ENCODE measurements at places on chromosomes 16 and 17. TPM values are rescaled to one million over a fixed set of nuclear protein-coding genes. Genes with fewer than 3 reads are reported as not detected.
A peak's percentile ranks its signal among the peaks of the same experiment; 100 is the strongest.

The HS3ST3A1 gene
- 0.72 TPM for total RNA-seq

The CFAP97D1 gene
- not detected for total RNA-seq

- DNase-seq: no peak
These were observed at the start of gene IRX3 for GRCh38 chr16:54286366-54287130. TSS of gene IRX3 (minus strand) at chr16:54286787. CDS start at chr16:54286050, 737 bp downstream.

DNA sequence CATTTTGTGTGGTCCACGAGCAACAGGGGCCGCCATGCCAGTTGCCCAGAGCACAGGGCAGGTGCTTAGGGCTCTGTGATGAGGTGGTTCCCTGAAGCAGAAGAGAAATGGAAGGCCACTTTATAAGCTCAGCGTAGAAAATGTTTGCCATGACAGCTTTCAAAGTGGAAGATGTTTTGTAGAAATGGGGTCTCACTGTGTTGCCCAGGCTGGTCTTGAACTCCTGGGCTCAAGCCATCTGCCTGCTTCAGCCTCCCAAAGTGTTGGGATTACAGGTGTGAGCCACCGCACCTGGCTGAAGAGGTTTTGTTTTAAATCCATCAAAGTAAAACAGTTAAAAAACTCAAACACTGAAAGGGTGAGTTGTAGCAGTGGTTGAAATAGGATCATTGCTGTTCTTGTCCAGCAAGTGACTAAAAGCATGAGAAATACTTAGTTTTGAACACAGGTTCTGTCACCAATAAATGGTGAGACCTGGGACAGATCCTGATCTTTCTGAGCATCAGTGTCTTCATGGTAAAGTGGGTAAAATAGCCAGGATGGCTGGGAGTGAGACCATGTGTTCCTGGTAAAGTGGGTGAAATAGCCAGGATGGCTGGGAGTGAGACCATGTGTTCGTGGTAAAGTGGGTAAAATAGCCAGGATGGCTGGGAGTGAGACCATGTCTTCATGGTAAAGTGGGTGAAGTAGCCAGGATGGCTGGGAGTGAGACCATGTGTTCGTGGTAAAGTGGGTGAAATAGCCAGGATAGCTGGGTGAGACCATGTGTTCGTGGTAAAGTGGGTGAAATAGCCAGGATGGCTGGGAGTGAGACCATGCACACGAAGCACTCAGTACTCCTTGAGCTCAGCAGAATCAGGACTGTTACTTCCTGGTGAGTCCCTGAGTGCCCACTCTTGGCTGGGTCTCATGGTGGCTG lies 46.0 kb downstream of the BANP start:
- DNase-seq: no peak

DNA sequence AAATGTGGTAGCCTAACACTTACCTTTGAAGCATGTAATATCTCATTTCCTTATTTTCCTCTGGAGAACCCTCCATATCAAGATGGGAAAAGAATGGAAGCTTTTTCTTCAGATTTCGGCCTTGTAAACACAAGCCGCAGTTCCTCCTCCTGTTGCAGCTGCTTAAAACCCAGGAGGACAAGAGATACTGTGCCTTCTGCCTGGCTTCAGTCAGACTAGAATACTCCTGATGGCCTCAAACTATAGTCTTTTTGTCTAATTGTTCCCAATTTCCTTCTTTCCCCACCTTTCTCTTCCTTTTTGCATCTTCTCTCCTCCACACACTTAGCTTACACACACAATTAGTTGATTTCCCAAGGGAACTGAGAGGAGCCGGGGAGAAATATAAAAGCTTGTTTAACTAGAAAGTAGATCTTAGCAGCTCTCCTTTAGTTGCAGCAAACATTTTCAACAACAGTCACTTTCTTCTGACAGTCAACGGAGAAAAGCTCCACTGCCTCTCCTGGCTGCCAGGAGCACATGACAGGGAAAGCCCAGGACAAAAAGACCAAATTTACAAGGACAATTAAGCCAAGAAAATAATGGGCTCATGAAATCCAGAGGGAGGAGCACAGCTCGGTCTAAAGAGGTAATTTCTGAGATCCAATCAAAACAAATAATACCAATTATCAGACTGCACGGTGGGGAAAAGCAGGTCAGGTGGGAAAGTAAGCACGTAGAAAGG lies 76.4 kb upstream of the C17orf78 start:
- no peak for DNase-seq

- peak; percentile 70 for DNase-seq
These were observed at the start of gene NOL3 for GRCh38 chr16:67170168-67170948. TSS of gene NOL3 (plus strand) at chr16:67170538.

Data from activated T-cell treated with anti-CD3 and anti-CD28 coated beads, Interleukin-2, amount 50 U/mL, for 72 hours (primary cell).